ENCODE measurements at places on chromosomes 5 and 9. TPM values are rescaled to one million over a fixed set of nuclear protein-coding genes. Genes with fewer than 3 reads are reported as not detected.

- no peak overlapping the region for H3K4me3 ChIP-seq
- H3K27me3 ChIP-seq: no peaks in the 10 kb centered on the region
- H3K36me3 ChIP-seq: no peaks in the 10 kb centered on the region
- peak; percentile 41 for DNase-seq
Observed at GRCh38 chr5:68330574-68330973, 115.0 kb downstream of the PIK3R1 start.

The IFNB1 gene
- not detected for total RNA-seq

The HEMGN gene
- not detected for total RNA-seq

DNA sequence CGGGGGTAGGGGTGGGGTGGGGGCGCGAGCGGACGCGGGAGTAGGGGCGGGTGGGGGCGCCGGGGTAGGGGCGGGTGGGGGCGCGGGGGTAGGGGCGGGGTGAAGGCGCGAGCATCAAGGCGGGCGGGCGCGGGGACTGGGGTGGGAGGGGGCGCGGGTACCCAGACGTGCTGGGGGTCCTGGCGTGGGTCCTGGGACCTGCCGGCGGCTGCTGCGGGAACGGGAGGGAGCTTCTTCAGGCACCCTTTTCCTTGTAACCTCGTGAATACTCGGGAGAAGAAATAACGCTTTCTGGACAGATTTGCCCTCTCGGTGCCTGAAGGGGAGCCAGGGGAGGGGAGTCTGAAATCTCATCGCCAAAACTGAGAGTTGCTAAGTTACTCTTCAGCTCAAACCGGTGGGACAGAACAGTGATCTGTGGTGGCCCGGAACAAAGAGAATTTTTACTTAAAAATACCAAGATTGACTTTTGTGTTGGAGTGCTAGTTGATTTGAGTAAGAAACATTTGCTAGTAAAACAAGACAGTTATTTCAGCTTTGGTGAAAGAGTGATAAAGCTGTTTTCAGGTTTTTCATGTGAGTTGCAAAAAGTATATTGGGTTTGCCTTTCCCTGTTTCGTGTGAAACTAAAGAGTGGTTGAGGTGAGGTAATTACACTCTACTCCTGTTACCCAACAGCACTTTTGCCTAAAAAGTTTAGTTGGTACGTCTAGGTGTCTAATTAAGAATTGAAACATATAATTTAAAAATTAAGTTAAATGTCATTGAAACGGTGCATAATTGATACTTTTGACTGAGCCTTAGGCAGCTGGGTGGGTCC is 643 bp downstream of the PLEKHG4B start:
- H3K36me3 ChIP-seq: no peaks in the 10 kb centered on the region
- peaks cover 11% of the 10 kb centered on the region for H3K4me1 ChIP-seq
- peak; percentile 26 for DNase-seq
- H3K27me3 ChIP-seq: no peaks in the 10 kb centered on the region
- no peak overlapping the region for H3K27ac ChIP-seq
- H3K4me3 ChIP-seq: no peak overlapping the region

DNA sequence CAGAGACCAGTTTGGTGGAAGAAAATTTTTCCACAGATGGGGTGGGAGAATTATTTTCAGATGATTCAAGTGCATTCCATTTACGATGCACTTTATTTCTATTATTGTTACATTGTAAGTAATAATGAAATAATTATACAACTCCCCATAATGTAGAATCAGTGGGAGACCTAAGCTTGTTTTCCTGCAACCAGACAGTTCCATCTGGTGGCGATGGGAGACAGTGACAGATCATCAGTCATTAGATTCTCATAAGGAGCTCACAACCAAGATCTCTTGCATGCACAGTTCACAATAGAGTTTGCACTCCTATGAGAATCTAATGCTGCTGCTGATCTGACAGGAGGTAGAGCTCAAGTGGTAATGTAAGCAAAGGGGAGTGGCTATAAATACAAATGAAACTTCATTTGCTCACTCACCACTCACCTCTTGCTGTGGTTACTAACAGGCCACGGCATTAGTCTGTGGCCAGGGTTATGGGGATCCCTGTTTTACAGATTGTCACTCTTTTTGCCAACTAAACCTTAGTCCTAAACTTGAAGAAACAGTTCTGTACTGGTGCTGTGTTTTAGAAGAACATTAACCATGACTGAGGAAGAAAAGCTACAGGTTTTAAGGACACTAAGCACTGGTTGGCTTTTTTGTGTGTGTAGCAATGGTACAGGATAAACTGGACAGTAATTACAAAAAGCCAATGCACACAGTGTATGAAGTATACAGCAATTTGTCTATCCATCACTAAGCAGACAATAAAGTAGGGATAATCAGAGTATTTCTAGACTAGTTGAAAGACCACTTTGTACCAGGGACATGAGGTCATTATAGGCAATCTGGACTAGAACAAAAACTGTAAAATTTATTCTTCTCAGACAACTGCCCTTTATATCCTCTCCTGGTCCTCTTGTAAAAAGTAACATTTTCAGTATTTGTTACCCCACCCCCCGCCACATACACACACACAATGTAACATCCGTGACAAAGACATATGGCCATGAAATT is 9.9 kb downstream of the TMEM232 start:
- no peaks in the 10 kb centered on the region for H3K4me1 ChIP-seq
- no peak overlapping the region for H3K4me3 ChIP-seq
- H3K27ac ChIP-seq: no peak overlapping the region
- no peaks in the 10 kb centered on the region for H3K27me3 ChIP-seq
- DNase-seq: no peak
- no peaks in the 10 kb centered on the region for H3K36me3 ChIP-seq

The CATSPER3 gene
- not detected for total RNA-seq

The DOCK2 gene
- 11.6 TPM for total RNA-seq

GRCh38 chr5:109411627-109412026 is 1.9 kb upstream of the PJA2 start:
- peak overlapping the region; percentile 99 for H3K27ac ChIP-seq
- DNase-seq: no peak

DNA sequence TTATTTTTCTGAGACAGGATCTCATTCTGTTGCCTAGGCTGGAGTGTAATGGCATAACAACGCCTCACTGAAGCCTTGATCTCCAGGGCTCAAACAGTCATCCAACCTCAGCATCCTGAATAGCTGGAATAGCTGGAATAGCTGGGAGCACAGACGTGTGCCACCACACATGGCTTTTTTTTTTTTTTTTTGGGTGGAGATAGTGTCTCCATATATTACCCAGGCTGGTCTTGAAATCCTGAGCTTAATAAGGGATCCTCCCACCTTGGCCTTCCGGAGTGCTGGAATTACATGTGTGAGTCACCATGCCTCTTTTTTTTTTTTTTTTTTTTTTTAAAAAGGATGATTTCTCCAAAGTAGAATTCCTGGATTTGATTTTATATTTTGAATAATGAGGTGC is 60.7 kb downstream of the NSD1 start:
- peaks cover 4% of the 10 kb centered on the region for H3K4me1 ChIP-seq
- H3K27ac ChIP-seq: no peak overlapping the region
- peaks cover 20% of the 10 kb centered on the region for H3K36me3 ChIP-seq
- H3K4me3 ChIP-seq: no peak overlapping the region
- no peaks in the 10 kb centered on the region for H3K27me3 ChIP-seq

GRCh38 chr5:169615561-169615960 is 21.5 kb upstream of the DOCK2 start:
- H3K36me3 ChIP-seq: no peaks in the 10 kb centered on the region
- H3K4me3 ChIP-seq: no peak overlapping the region
- no peaks in the 10 kb centered on the region for H3K27me3 ChIP-seq
- no peak overlapping the region for H3K27ac ChIP-seq

The TMCO6 gene
- total RNA-seq: 40.8 TPM

DNA sequence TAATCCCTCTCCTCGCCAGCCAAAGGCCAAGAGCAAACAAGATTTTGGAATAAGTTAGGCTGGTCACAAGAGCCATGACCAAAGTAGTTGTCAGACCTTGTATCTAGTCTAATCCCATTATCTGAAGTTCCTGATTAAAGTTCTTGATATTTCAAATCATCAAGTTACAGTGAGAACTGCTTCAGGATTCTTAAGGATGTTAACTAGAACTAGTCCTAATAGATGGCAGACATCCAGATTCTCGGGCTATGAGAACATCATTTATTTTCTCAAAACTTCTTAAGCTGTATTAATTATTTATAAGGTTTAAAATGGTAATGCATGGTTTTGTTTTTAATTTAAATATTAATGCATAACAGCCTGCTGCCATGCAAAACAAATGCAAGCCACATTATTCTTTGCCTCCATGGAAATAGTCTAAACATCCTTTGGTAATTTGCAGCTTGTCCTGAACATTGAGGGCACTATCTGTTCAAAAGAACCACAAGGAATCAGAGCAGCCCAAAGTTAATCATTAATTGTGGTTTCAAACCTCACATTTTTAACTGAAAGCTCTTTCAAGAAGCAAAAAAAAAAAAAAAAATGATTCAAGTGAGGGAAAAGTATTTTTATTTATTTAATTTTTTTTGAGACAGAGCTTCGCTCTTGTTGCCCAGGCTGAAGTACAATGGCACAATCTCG is 95.1 kb downstream of the TTC39B start:
- DNase-seq: peak; percentile 25
- H3K4me3 ChIP-seq: no peak overlapping the region
- no peak overlapping the region for H3K27ac ChIP-seq
- H3K4me1 ChIP-seq: peaks cover 14% of the 10 kb centered on the region
- no peaks in the 10 kb centered on the region for H3K36me3 ChIP-seq
- H3K27me3 ChIP-seq: no peaks in the 10 kb centered on the region

DNA sequence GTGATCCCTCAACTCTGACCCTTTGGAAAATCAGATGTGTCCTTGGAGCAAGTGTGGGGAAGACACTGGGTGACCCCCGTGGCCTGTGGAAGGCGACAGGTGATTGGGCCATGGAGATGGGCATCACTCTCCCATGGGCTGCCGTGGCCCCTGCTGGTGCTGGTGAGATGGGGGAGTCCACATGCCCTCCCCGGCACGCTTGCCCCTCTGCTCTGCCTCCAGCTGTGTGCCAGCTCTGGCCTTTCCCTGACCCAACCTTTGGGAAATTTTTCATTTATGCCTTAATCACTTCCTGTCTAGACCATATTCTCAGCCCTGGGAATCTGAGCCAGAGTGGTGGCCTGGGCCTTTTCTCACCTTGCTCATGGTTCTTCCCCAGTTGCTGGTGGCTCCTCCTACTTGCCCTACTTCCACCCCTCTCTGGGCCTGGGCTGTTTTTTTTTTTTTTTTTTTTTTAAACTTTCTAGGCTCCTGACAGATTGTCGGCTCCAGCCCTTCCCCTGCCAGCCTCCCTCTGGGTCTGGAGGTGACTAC is 56.6 kb downstream of the RGS3 start:
- peaks cover 61% of the 10 kb centered on the region for H3K4me1 ChIP-seq
- no peaks in the 10 kb centered on the region for H3K27me3 ChIP-seq
- H3K4me3 ChIP-seq: no peak overlapping the region
- no peak for DNase-seq
- H3K36me3 ChIP-seq: no peaks in the 10 kb centered on the region

- H3K4me3 ChIP-seq: no peak overlapping the region
- no peak overlapping the region for H3K27ac ChIP-seq
- H3K4me1 ChIP-seq: no peaks in the 10 kb centered on the region
- DNase-seq: no peak
- H3K36me3 ChIP-seq: no peaks in the 10 kb centered on the region
Observed at GRCh38 chr5:82544004-82544403, 265.9 kb upstream of the RPS23 start.

The CBY3 gene
- not detected for total RNA-seq

DNA sequence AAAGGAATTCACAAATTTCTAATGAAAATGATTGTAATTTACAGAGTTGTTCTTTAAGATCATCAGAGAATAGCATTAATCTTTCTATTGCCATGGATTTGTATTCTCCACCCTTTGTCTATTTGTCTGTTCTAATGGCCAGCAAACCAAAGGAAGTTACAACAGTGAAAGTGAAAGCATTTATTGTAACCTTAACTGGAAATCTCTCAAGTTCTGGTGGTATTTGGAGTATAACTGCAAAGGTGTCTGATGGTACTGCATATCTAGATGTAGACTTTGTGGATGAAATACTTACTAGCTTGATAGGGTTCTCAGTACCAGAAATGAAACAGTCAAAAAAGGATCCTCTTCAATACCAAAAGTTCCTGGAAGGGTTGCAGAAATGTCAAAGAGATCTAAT is 21.7 kb downstream of the RMI1 start:
- no peak for DNase-seq
- no peaks in the 10 kb centered on the region for H3K36me3 ChIP-seq
- peaks cover 18% of the 10 kb centered on the region for H3K4me1 ChIP-seq
- peak overlapping the region; percentile 24 for H3K27ac ChIP-seq

The SLC44A1 gene
- 21.7 TPM for total RNA-seq

The SPINK7 gene
- total RNA-seq: not detected

The HIGD2A gene
- total RNA-seq: 225 TPM

GRCh38 chr5:88486431-88486830 is 217.8 kb upstream of the TMEM161B start:
- no peak overlapping the region for H3K4me3 ChIP-seq
- H3K27me3 ChIP-seq: no peaks in the 10 kb centered on the region
- DNase-seq: no peak

DNA sequence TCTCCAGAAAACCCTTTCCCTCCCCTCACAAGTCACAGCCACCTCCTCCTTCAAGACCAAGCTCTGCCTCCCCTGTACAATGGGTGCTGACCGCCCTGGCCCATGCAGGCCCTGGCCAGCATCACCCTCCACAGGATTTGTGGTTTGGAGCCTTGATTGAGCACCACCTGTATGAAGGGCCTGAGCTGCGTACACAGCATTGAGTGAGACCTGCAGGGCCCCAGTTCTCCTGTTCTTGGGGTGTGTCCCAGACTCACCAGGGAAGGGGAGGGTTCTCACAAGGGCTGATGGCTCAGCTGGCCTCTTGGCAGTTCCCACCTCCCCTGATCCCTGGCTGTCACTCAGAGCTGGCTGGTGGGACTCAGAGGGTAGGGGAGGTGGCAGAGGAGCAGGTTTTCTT is 63.7 kb upstream of the IER5L start:
- H3K27me3 ChIP-seq: no peaks in the 10 kb centered on the region
- no peak overlapping the region for H3K27ac ChIP-seq
- H3K4me3 ChIP-seq: no peak overlapping the region
- no peaks in the 10 kb centered on the region for H3K36me3 ChIP-seq

DNA sequence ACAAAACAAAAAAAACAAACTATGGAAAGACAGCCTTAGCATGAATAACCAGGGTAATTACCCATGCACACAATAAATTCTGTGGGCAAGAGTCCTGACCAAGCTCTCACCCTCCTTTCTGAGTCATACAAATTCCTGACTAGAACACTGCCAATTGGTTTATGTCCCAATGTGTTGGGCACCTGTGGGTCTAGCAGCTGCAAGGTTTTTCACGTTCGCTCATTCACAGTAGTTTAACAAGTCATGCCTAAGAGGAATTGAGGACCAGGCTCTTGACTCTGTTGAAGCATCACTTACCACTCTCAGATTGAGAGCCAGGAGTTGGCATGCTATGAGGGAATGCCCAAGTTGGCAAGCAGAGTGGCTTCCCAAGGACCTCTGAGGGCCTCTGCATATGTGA is 205.5 kb upstream of the SLC24A2 start:
- H3K4me1 ChIP-seq: no peaks in the 10 kb centered on the region
- no peaks in the 10 kb centered on the region for H3K27me3 ChIP-seq
- H3K27ac ChIP-seq: no peak overlapping the region
- no peaks in the 10 kb centered on the region for H3K36me3 ChIP-seq

The SMIM33 gene
- not detected for total RNA-seq

The CORO2A gene
- total RNA-seq: 11.3 TPM

- H3K27ac ChIP-seq: peak overlapping the region; percentile 82
- H3K4me1 ChIP-seq: peaks cover 66% of the 10 kb centered on the region
Observed at GRCh38 chr9:93112864-93113389, 16.9 kb downstream of the CARD19 start.

GRCh38 chr5:4927097-4927496 is 213.0 kb upstream of the ADAMTS16 start:
- H3K27me3 ChIP-seq: no peaks in the 10 kb centered on the region
- no peak overlapping the region for H3K27ac ChIP-seq
- no peak for DNase-seq
- no peak overlapping the region for H3K4me3 ChIP-seq
- H3K36me3 ChIP-seq: no peaks in the 10 kb centered on the region
- no peaks in the 10 kb centered on the region for H3K4me1 ChIP-seq

Measured in stomach (tissue), 19 donors.